ENCODE measurements at places on chromosomes 4 and X.

GRCh38 chrX:103552236-103552635, 32.9 kb upstream of the RAB40A start:
- no peak for DNase-seq

- no peak for DNase-seq
Observed at GRCh38 chrX:56268888-56269287, 36.7 kb downstream of the KLF8 start.

DNA sequence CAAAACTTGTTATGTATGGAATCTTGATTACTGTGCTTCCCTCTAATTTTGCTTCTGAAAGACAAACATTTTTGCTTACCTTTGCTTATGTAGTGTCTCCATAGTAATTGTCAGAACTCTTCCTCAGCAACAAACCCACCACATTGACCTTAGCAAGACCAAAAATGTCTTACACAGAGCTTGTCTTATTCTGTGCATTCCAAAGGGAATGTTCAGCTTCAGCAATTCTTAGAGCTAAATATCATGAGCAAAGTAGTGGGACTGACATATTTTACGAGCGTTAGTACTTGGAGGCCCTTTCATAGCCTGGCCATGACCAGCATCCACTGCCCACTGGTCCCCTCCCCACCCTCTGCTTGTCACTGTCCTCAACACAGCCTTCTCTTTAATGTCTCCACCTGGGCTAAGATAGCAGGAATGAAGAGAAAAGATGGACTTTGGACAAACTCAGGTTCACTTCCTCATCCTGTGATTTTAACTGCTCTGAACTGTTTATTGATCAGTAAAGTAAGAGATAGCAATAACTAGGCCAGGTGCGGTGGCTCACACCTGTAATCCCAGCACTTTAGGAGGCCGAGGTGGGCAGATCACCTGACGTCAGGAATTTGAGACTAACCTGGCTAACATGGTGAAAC, 15.5 kb upstream of the SH3D19 start:
- DNase-seq = no peak

- DNase-seq = no peak
Observed at GRCh38 chr4:41456559-41457101, 81.3 kb upstream of the LIMCH1 start.

DNA sequence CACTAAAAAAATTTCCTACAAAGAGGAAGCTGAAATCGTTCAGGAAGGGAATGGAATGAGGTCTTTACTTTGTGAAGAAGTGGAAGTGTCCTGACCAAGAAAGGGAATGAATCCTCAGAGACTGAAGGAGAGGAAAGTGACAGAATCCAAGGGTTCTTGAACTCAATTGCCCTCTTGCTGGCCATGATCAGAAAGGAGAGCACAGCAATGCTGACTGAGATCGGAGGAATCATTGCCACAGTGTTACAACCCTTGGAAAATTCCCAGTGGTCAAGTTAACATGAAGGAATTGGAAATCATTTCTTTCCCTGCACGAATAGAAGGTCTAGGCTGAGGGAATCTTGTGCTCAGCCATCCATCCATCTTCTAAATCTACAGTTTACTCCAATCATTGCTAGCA, 190.0 kb upstream of the NEIL3 start:
- no peak for DNase-seq

- no peak for DNase-seq
Observed at GRCh38 chrX:136867518-136867917, 13.0 kb downstream of the RBMX start.

- no peak for DNase-seq
Observed at GRCh38 chr4:53321151-53321983, 44.5 kb downstream of the SCFD2 start.

- no peak for DNase-seq
Observed at GRCh38 chr4:177356921-177357320, 47.2 kb downstream of the NEIL3 start.

DNA sequence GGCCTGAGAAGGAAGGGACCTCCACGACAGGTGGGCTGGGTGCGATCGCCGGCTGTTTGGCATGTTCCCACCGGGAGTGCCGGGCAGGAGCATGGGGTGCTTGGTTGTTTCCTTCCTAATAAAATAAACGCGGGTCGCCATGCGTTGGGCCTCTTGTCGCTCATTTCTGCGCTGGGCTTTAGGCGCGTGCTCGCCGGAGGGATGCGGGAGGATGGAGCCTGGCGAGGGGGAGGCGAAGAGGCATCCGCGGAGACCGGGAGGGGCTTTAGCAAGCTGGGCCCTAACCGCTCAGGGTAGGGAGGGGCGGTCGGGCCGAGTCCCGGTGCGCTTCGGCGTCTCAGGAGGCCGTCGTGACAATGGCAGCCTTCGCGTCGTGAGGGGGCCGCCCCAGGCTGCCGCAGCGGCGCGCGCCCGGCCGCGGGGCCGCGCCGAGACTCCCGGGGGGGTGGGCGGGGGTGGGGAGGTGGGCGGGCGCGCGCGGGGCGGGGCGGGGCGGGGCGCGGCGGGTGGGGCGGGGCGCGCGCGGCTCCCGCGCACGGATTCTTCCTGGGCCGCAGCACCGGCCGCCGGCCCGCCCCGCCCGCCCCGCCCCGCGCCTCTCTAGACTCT, 476 bp upstream of the GDI1 start:
- peak; percentile 39 for DNase-seq

Data from NCI-H510A treated with DMSO at 0.1 percent for 48 hours (cell line).